Hair follicular keratinocyte (primary cell): ENCODE measurements at places on chromosomes 6 and 20. TPM values are rescaled to one million over a fixed set of nuclear protein-coding genes. Genes with fewer than 3 reads are reported as not detected.

UST gene
- total RNA-seq, result 4.3 and 9.3 TPM in 2 replicates

XKR7 gene
- not detected in 2 replicates for total RNA-seq

GPR6 gene
- total RNA-seq, result not detected in 2 replicates

TTLL9 gene
- total RNA-seq, result not detected in 2 replicates

BYSL gene
- total RNA-seq, result 9.1 and 13.4 TPM in 2 replicates

RAET1L gene
- 0.78 and 1.1 TPM in 2 replicates for total RNA-seq

GCLC gene
- total RNA-seq, result 63.6 and 87.0 TPM in 2 replicates

C6orf141 gene
- 21.5 and 23.2 TPM in 2 replicates for total RNA-seq

EYA2 gene
- total RNA-seq, result 0.08 TPM in 1 of 2 replicates, not detected in the other

CCDC170 gene
- total RNA-seq, result under 0.01 and 1.1 TPM in 2 replicates

TRAPPC3L gene
- 0.70 TPM in 1 of 2 replicates, not detected in the other for total RNA-seq

CD40 gene
- 7.4 and 10.9 TPM in 2 replicates for total RNA-seq

ZBP1 gene
- total RNA-seq, result not detected in 2 replicates

SLC24A3 gene
- 0.08 and 0.55 TPM in 2 replicates for total RNA-seq

CTAGE9 gene
- not detected in 2 replicates for total RNA-seq

TFAP2C gene
- total RNA-seq, result 7.3 and 13.3 TPM in 2 replicates

KHDC1L gene
- not detected in 2 replicates for total RNA-seq

NKX2-4 gene
- not detected in 2 replicates for total RNA-seq

ADGRB3 gene
- total RNA-seq, result not detected in 2 replicates

PRRC2A gene
- 88.0 and 92.7 TPM in 2 replicates for total RNA-seq

PLN gene
- not detected in 2 replicates for total RNA-seq

PTCRA gene
- not detected in 2 replicates for total RNA-seq

PDE10A gene
- not detected in 2 replicates for total RNA-seq

TFAP2A gene
- 28.4 and 29.2 TPM in 2 replicates for total RNA-seq

PTPN1 gene
- 51.9 and 64.0 TPM in 2 replicates for total RNA-seq

ERVFRD-1 gene
- total RNA-seq, result not detected in 2 replicates

MUC22 gene
- total RNA-seq, result not detected in 2 replicates

ZC3H12D gene
- total RNA-seq, result not detected in 2 replicates

CCM2L gene
- not detected in 2 replicates for total RNA-seq

BFSP1 gene
- total RNA-seq, result 2.2 and 4.3 TPM in 2 replicates

C6orf15 gene
- total RNA-seq, result 0.16 TPM in 1 of 2 replicates, not detected in the other

DACT2 gene
- 0.16 and 0.57 TPM in 2 replicates for total RNA-seq

BPIFB2 gene
- total RNA-seq, result not detected in 2 replicates

IL20RA gene
- total RNA-seq, result 1.0 and 2.0 TPM in 2 replicates

HLA-F gene
- 10.9 and 21.6 TPM in 2 replicates for total RNA-seq

CNKSR3 gene
- total RNA-seq, result 0.47 and 1.1 TPM in 2 replicates

NFKBIE gene
- total RNA-seq, result 35.1 and 36.9 TPM in 2 replicates

HLA-DOB gene
- total RNA-seq, result 1.7 and 6.3 TPM in 2 replicates

UBR2 gene
- 11.5 and 13.6 TPM in 2 replicates for total RNA-seq

CPXM1 gene
- total RNA-seq, result not detected in 2 replicates

CST2 gene
- total RNA-seq, result not detected in 2 replicates
